Activated T-helper 17 cell treated with anti-CD3 and anti-CD28 coated beads, Interleukin-2, amount 50 U/mL, for 72 hours (primary cell): ENCODE measurements at places on chromosomes 4 and X. TPM values are rescaled to one million over a fixed set of nuclear protein-coding genes. Genes with fewer than 3 reads are reported as not detected.

DNA sequence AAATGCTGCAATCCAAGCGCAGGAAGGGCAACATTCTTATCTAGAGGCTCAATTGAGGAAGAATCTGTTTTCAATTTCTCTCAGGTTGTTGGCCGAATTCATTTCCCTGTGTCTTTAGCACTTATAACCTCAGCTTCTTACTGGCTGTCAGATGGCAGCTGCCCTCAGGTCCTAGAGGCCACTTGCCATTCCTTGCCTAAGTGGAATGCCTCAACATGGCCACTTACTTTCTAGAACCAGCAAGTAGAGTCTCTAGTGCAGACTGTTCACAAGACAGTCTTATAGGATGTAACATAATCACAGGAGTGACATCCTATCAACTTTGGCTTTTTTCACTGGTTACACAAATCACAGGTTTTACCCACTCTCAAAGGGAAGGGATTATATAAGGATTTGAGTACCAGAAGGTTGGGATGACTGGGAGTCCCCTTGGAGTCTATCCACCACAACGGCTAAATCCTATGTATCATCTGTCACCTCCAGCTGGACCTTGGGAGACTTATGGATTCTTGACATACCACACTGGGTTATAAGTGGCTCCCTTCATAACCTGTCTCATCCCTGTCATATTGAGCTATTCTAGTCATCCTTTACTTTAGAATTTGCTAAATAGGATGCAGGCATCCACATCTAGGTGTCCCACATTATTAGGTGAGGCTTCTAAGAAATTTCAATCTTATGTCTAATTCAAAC is 297.9 kb upstream of the CTSO start:
- no peak for ATAC-seq

UGT2B7 gene
- total RNA-seq = not detected

GRCh38 chrX:68307769-68308168 is 125.5 kb downstream of the OPHN1 start:
- ATAC-seq = no peak

USP26 gene
- not detected for total RNA-seq

DNA sequence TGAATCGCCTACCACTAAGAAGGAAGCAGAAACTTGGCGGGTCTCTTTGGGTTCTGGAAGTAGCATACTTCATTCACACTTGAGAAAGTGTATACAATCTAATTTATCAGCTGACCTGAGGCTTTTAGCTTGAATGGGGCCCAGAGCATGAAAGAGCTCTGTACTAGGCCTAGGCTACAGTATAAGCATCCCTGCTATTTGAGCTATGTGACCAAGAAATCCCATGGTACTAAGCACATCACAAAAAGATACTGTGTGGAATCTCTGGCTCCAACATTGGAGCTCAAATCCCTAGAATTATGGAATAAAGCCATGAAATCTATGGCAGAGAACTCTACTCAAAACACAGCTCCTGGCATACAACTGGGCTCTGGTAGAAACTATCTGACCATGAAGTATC is 43.9 kb upstream of the CCDC149 start:
- no peak for ATAC-seq

CTSO gene
- 2.7 TPM for total RNA-seq

ESX1 gene
- not detected for total RNA-seq

DNA sequence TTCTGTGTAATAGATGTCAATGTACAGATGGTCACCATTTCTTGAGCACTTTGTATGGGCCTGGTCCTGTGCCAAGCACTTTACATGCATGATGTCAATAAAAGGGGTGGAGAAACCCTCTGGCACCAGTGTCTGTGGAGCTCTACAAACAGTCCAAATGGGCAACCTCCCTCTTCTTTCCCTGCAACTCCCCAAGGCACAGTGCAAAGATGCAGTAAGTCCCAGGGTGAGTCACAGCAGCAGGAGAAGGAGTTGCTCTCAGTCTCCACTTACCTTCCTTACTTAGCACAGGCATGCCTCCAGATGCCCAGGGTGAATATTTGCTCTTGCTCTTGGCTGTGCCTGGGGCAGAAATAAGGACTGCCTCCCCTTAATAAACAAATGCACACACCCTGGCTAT is 4.3 kb downstream of the OCIAD2 start:
- no peak for ATAC-seq

UGT2B11 gene
- not detected for total RNA-seq

C4orf50 gene
- total RNA-seq = 0.34 TPM

DNA sequence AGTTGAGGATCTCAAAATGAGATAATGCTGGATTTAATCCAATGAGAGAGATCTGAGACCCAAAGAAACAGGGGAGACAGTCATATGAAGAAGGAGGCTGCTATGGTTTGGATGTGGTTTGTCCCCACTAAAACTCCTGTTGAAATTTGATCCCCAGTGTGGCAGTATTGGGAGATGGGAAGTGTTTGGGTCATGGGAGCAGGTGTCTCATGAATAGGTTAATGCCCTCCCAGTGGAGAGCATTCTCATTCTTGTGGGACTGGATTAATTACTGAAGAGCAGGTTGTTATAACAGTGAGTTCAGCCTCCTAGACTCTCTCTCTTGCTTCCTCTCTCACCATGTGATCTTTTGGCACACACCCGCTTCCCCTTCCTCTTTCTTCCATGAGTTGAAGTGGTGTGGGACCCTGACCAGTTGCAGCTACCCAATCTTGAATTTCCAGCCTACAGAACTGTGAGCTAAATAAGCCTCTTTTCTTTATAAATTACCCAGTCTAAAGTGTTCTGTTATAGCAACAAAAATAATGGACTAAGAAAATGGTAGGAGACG is 70.3 kb downstream of the PPEF2 start:
- ATAC-seq = no peak

DNA sequence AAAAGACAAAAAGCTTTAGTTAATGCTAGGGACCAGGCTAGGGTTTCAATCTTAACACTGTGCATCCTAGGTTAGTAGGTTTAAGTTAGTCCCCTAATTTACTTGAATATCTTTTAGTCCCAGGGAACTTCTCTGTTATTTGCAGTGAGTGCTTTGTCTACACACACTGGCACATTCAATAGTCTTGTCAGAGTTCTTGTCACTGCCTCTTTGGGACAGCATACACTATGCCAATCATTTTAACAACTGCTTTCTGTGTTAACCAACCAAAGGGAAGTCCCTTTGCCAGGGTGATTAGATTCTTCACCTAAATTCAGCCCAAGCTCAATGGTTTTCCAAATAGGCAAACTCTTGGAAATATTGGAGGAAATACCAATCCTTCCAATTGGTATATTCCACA is 221.8 kb upstream of the IGFBP7 start:
- no peak for ATAC-seq

VCX gene
- not detected for total RNA-seq

DNA sequence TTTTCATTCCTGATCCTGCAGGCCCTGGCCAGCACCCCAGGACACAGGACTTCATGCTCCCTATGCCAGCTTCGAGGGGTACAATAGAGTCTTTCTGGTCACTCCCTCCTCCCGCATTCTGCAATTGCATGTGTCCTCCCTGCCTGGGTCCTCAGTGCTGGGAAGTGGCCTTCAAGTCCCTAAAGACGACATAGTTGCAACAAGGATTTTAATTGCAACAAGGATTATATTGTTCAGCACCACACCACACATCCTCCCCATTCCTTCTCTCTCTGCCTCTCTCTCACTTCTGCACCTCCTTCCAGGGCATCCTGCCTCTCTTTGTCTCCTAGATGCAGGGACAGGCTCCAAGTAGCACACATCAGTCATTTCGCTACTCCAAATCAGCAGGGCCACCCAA is 25.5 kb downstream of the SCD5 start:
- no peak for ATAC-seq

- no peak for ATAC-seq
Observed at GRCh38 chr4:84070289-84070688, 428.8 kb downstream of the NKX6-1 start.

DNA sequence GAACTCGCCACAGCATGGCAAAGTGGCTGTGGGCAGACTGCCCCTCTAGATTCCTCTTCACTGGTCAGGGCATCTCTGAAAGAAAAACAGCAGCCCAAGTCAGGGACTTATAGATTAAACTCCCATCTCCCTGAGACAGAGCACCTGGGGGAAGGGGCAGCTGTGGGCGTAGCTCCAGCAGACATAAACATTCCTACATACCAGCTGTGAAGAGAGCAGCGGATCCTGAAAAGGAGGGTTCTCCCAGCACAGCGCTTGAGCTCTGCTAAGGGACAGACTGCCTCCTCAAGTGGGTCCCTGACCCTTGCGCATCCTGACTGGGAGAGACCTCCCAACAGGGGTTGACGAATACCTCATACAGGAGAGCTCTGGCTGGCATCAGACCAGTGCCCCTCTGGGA is 18.8 kb upstream of the ZMAT1 start:
- no peak for ATAC-seq

DNA sequence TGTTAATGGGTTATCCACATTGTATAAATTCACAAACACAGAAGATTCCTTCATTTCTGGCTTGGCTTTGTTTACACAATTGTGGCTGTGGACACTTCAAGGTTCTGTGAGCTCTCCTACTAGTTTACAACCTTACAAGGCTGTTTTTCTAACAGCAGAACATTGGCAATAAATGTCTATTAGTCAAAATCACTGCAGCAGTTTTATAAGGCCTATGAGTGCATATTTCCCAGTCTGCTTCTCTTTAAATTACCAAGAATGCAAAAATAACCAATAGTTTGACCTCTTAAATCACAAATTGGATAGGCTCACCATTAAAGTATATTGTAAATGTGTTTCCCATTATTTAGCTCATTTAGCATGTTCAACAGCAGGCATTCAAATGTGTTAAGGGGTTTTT is 239.2 kb downstream of the DKK2 start:
- no peak for ATAC-seq

JADE3 gene
- 1.3 TPM for total RNA-seq

- no peak for ATAC-seq
Observed at GRCh38 chr4:20284990-20285389, 33.3 kb downstream of the SLIT2 start.

DNA sequence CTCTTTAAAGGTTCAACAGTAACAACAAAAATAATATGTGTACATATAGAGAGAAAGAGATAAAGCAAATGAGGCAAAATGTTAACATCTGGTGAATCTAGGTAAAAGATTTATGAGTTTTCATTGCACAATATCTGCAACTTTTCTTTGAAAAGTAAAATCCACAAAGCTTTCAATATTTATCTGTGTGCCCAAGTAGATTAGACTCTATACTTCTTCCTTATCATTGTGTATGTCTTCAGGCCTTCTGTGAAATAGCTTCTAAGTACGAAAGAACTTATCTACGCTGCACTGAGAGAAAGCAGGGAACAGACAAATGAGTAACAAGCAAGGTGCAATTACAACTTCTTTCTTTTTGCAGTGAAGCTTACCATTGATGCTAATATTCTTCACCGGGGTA is 81.6 kb downstream of the NPNT start:
- ATAC-seq = no peak

DNA sequence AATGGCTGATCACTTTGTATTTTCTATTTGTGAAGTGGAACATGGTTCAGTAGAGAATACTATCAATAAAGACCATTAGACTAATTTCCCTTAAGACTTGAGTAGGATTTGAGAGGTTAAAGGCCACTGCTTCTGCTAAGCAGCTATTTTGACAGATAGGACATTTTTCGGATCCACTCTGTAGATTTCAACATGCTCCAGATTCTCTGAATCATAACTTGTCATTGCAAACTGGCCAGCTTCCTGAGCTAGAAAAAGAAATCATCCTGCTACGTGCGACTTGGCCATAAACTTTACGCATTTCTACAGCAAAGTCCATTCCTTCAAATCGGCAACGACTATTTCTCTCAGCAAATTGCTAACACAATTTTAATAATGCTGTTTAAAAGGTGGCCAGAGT is 55.2 kb downstream of the MGST2 start:
- no peak for ATAC-seq

TKTL2 gene
- total RNA-seq = not detected

DNA sequence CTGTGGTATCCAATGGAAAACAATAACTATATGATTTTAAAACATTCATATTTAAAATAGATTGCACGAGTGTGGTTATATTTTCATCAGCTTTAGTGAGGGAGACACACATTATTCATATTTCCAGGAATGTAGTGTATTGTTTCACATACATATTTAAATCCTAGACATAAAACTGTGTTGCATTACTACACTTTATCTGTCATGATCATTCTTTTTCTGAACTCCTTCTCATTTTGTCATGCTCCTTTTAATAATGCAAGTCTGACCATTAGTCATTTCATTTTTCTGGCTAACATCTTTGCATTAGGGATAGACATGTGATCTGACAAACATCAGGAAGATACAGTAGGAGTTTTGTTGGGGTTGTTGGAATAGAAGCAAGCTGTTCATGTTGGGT is 1382.7 kb downstream of the PCDH7 start:
- ATAC-seq = no peak

DNA sequence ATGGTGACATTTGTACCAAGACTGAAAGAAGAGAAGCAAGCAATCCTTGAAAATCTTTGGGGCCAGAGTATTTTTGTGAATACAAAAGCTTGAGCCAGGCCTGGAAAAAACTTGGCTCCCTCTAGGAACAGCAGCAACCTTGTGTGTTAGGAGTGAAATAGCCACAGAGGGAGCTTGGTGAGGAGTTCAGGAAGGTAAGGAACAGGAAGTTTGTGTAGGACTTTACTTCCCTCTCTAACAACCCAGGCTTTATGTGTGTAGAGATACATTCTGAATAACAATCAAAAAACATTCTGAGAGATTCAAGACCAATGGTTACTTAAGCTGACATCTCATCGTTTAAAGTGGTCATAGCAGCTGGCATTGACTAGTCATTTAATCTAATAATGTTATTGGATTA is 668.5 kb downstream of the PCDH18 start:
- no peak for ATAC-seq

ASB12 gene
- total RNA-seq = not detected

CNKSR2 gene
- 3.2 TPM for total RNA-seq

GRCh38 chr4:6056976-6057766 is 38.9 kb upstream of the C4orf50 start:
- ATAC-seq = no peak

DNA sequence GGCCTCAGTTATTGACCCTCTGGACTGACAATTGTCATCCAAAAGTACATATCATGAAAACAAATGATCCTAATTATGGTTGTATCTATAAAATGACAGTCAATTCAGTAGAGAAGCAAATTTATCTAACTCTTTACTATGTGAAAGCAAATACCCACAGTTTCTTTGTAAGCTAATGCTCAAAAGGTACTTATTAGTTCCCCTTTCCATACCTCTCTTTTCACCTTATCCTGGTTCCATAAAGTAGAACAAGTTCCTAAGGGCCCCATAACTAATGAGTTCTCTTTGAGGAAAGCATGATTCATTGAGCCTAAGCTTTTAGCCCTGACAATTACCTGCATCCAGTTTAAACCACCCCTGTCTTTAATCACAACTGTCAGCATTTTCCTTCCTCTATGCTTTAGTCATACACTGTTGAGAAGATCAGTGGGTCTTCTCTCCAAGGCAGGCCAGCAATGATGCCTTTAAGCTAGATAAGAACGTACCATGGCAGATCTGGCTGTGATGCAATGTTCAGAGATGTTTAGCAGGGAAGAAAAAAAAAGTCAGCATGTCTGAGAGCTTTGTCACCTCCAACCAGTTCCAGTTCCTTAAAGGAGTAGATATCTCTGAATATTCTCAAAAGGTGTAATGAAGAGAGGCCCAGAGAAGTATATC is 179.7 kb upstream of the RASGEF1B start:
- ATAC-seq = peak; percentile 62
